ENCODE measurements at places on chromosomes 4 and X.

DNA sequence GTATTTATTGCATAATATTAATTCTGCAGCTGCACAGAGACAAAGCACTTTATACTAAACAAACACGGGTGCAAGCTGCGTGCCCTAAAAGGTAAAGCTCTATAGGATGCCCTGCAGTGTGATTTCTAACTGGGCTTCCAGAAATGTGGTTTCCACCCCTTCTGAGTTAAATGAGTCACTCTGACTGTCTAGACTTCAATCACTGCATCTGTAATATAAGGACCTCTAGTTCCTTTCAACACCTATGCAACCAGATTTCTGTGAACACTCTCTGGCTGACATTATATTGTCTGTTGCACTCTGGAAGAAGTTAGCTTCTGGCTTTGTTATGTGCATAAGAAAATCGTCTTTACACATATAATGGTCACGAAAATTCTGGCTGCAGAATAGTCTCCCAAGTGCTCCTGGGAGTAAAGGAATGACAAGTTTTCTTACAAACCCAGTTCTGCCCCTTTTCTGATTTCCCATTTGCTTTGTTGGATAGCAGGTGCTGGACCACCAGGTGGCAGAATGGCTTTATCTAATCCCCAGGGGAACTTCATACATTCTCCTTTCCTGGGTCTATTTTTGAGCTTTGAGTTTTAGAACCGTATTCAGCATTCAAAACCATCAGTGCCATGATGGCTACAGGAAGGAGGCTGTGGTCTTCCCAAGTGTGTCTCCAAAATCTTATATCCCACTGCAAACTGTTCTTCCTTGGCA, 842.2 kb downstream of the STIM2 start:
- DNase-seq = peak; percentile 3

DNA sequence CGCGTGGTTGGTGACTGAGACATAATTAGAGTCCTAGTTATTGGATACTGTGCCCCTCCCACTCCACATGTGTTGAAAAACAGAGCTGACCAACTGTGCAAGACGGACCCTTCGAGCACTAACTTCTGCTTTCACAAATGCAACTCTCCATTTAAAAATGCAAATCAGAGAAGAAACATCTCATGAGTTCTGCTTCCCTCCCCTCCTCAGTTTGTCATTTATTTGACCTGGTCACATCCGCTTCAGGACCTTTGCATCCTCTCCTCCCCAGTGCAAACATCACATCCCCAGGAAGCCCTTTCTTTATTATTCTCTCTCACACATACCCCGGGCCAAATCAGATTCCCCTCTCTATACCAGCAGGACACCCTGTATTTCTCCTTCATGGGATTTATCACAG, 38.1 kb upstream of the NOCT start:
- no peak for DNase-seq

GRCh38 chrX:119654112-119654531, 38.8 kb downstream of the SEPTIN6 start:
- DNase-seq = no peak

DNA sequence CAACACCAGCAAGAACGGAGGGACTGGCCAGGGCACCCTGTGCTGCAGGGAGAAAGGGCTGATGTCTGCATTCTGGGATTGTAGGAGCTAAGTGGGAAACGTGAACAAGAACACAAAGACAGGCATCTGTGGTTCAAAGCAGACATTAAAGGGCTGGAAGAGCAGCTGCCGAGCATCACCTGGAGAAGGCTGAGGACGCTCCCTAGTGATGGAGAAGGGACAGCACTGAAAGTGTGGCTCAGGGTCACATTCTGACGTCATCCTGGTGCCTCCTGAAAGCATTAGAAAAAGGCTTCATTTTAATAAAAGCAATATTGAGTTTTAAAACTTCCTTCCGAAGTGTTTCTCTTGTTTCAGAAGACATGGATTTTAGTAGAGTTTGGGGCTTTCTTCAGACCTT, 62.3 kb downstream of the CLDN22 start:
- no peak for DNase-seq

- DNase-seq = peak; percentile 17
Measured at GRCh38 chr4:100935090-100935489, 412.2 kb downstream of the PPP3CA start.

GRCh38 chr4:8316251-8316771, 46.8 kb downstream of the HTRA3 start:
- DNase-seq = no peak

DNA sequence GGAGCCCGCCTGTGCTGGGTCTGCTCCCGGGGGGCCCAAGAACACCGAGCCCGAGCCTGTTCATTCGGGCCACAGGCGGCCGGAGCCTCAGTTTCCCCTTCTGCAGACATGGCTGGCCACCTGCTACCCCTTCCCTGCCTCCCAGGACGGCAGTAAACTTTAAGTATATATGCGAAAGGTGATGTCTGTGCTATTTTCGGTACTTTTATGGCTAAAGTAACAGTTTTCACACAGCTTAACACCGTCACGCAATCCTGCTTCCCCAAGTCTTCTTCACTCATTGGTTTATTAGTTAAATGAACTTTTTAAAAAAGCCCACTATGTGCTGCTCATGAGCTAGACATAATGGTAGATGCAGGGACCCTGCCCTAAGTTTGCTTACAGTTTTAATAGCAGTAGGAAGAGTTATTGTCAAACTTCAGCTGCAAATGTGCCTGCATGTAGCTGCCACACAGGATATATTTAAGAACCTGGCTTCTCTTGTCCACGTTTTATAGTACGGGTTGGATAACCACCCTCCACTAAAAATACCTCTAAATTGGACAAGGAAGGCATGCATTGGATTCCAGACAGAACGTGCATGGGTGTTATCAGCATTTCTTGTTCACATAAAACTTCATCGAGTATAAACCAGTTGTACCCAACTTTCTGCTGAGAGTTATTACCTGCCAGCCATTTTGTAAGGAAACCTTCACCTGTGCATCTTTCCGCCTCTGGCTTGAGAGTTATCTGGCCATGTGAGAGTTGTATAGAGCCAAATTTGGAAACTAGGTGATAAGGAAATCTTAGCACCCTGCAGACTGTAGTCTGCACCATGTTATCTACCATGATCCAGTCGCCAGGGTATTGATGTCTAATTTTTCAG, 741 bp downstream of the ANAPC4 start:
- DNase-seq = peak; percentile 6

DNA sequence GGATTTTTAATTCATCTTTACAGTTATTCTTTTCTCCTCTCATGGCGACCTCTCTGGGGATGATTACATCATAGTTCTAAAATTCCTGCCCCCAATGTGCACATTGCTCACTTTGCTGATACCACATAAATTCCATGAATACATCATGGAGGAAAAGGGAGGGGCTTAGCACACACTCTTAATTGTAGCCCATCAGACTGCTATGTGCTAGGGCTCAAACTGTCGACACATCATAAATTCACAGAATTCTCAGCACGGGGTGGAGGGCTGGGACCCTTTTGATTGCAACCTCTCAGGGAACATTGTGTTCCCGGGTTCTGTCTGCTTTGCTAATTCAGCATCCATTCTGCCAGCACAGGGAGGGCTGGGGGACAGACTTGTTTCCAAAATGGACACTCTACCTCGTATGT, 592.9 kb downstream of the BCOR start:
- no peak for DNase-seq

Measured in kidney tubule cell (primary cell).